Fibroblast of lung (primary cell): ENCODE measurements at places on chromosomes 16 and 17. TPM values are rescaled to one million over a fixed set of nuclear protein-coding genes. Genes with fewer than 3 reads are reported as not detected.

The CTF1 gene
- 8.8 and 9.8 TPM in 2 replicates for polyA plus RNA-seq

The MVP gene
- polyA plus RNA-seq, result 208 and 214 TPM in 2 replicates

The OR1A1 gene
- polyA plus RNA-seq, result not detected in 2 replicates

GRCh38 chr17:55492781-55493341, 18.4 kb downstream of the SMIM36 start:
- DNase-seq, result no peak

GRCh38 chr16:87686697-87687096, 79.1 kb downstream of the KLHDC4 start:
- DNase-seq, result no peak

- no peak for DNase-seq
These were observed 1128.6 kb downstream of the CDH8 start for GRCh38 chr16:60907645-60908044.

- peak; percentile 76 for DNase-seq
These were observed 1.4 kb downstream of the HAGHL start for GRCh38 chr16:728131-728889.
